ENCODE measurements at places on chromosomes 7 and 10.

- no peak for DNase-seq
These were observed 42.1 kb downstream of the GSDME start for GRCh38 chr7:24715171-24715570.

- DNase-seq = no peak
These were observed 23.0 kb upstream of the LRGUK start for GRCh38 chr7:134104166-134104565.

DNA sequence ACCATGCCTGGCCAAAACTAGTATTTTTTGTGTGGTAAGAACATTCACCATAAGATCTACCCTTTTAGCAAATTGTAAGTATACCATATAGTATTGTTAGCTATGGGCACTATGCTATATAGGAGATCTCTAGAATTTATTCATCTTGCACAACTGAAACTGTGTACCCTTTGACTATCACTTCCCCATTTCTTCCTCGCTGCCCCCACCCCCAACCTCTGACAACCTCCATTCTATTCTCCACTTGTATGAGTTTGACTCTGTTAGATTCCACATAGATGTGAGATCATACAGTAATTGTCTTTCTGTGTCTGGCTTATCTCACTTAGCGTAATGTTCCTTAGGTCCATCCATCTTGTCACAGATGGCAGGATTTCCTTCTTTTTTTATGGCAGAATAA is 3.6 kb downstream of the CASP7 start:
- DNase-seq = no peak

- DNase-seq = no peak
These were observed 36.2 kb upstream of the PITRM1 start for GRCh38 chr10:3208481-3209406.

DNA sequence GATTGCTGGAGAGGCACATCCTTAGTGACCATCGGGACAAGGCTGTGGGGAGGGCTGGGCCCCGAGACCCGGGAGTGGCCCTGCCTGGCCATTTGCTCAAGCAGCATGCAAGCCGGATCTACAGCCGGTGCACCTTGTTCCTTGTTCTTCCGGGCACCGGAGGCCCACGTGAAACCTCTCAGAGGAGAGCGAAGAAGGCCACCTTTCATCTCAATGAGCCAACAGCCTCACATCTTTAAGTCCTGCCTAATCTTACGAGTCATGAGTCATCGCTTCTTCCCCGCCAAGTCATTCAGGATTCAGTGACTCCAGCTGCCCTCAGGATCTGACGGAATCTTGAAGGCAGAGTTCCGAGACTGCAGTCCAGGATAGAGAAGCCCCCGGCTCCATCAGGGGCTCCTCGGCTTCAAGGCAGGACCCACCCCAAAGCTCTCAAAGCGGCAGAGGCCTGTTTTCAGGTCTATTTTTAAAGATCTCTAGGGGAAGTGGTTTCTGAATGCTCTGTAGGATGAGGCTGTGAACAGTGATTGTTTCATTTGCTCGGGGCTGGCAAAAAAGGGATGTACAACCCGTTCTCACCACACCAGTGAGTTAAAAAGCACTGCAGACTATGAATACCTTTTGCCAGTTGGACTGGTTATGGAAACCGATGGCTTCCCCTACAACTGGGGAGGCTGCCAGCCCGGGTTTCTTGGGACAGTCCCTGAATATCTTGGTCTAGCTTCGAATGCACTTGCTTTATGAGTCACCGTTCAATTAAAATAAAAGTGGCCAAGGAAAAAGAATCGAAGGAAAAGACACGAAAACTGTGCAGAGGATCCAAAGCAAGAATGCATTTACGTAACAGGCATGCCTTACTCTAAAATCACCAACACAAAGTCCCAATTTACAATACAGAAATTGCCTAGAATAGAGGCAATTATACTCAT is 57.2 kb upstream of the ECHDC3 start:
- DNase-seq = peak; percentile 16

- no peak for DNase-seq
These were observed 56.8 kb upstream of the YAE1 start for GRCh38 chr7:39509436-39509835.

DNA sequence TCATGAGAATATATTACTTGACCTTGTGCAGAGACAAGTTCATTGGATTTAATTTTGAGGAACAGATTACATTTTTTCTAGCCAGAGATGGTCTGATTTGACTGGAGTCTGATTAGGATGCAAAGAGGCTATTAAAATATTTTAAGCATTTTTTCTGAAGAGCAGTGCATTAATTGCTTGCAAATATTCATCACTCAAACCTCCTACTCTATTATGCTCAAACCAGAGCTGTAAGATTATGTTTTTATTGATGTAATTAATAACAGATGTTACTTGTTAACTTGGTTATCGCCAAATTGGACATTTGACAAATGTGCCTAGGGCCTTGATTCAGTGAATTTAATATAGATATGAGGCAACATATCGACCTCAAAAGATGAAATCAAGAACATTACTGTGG is 160.9 kb upstream of the SLC13A1 start:
- no peak for DNase-seq

DNA sequence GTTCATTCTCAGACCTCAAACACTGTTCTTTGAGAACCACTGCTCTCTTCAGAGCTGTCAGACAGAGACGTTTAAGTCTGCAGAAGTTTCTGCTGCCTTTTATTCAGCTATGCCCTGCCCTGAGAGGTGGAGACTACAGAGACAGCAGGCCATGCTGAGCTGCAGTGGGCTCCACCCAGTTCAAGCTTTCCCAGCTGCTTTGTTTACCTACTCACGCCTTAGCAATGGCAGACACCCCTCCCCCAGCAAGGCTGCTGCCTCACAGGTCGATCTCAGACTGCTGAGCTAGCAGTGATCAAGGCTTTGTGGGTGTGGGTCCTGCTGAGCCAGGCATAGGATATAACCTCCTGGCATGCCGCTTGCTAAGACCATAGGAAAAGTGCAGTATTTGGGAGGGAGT is 80.5 kb upstream of the CYP2C9 start:
- no peak for DNase-seq

DNA sequence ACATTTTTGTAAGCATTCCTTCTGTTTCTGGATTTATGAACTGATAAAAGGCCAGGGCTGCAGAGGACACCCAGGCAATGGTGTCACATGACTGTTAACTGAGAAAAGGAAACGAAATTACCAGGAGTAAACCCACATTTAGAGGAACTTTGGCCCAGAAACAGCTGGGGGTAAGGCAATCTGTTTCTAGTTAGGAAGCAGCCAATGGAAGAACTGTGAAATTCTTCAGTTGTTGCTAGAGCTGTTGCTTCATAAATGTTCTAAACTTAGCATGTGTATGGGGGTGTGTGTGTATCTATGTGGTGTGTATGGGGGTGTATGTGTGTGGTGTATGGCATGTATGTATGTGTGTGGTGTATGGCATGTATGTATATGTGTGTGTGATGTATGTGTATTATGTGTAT is 11.8 kb upstream of the PDCD4 start:
- peak; percentile 92 for DNase-seq

DNA sequence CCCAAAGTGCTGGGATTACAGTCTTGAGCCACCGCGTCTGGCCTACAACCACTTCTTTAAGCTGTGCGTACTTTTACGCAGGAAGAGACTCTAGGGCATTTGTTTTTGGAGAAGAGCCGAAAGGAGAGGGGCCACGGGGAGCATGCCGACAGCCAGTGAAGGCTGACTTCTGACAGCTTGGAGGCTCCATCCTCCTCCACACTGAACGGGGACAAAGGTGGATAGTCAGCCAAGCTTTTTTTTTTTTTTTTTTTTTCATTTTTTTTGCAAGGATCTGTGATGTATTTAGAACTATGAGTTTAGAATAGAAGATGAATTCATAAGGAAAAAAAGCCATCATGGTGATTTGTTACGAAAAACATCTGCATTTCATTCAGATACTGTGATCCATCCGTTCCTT is 221.7 kb downstream of the ARHGAP21 start:
- DNase-seq = no peak

DNA sequence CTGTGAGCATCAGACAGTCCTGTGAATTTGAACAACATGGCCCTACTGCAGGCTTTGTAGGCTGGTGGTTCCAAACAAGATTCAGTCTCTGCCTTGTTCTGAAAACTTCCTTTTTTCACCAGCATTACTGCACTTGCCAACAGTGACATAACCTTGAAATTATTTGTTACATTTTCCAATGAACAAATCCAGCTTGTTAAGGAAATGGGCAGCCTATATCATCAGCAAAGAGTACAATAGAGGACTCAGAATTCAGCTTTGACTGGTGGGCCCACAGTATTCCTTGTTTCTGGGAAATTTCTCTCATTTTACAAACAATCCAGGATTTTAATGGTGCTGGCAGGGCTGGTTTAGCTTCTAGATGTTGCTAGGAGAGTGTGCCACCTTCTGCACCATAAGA is 703.7 kb upstream of the FZD8 start:
- no peak for DNase-seq

GRCh38 chr7:152909683-152910544 is 150.4 kb downstream of the ACTR3B start:
- no peak for DNase-seq

- DNase-seq = no peak
These were observed 33.4 kb downstream of the INPP5A start for GRCh38 chr10:132570771-132571649.

GRCh38 chr10:8962249-8962648 is 907.8 kb downstream of the GATA3 start:
- DNase-seq = no peak

- no peak for DNase-seq
These were observed 20.5 kb downstream of the MYH16 start for GRCh38 chr7:99293167-99293566.

- no peak for DNase-seq
These were observed 111.1 kb downstream of the CPED1 start for GRCh38 chr7:121099572-121099971.

- DNase-seq = no peak
These were observed 154.0 kb downstream of the SGMS1 start for GRCh38 chr10:50469778-50470193.

DNA sequence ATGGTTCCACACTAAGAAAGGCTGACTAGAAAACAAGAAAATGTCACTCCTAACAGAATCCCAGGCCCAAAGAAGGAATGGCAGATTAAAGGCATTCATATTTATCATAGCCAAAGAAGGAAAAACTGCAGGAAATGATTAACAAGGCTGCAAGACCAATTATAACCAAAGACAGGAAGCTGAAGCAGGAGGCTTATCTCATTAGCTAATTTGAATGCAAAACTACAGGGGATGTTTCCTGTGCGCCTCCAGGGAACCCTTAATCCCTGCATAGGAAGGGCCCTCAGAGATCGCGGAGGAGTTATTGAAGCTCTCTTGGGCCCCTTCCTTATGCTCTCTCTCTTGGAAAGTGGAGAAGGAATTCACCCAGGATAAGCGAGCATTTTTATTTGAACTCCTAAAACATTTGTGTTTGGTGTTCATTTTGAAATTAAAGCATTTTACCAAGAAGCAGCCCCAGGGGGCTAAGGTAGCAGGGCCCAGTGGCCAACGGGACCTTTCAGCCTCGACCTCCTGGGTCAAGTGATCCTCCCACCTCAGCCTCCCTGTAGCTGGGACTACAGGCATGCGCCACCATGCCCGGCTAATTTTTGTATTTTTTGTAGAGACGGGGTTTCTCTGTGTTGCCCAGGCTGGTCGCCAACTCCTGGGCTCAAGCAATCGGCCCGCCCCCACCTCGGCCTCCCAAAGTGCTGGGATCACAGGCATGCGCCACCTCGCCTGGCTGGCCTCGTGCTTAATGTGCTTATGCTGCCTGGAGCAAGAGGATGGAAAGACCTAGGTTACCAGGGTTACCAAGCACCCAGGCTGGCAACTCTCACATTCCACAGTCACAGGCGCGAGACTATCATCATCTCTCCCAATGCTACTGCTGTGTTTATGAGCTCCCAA is 24.1 kb upstream of the PROSER2 start:
- DNase-seq = no peak

DNA sequence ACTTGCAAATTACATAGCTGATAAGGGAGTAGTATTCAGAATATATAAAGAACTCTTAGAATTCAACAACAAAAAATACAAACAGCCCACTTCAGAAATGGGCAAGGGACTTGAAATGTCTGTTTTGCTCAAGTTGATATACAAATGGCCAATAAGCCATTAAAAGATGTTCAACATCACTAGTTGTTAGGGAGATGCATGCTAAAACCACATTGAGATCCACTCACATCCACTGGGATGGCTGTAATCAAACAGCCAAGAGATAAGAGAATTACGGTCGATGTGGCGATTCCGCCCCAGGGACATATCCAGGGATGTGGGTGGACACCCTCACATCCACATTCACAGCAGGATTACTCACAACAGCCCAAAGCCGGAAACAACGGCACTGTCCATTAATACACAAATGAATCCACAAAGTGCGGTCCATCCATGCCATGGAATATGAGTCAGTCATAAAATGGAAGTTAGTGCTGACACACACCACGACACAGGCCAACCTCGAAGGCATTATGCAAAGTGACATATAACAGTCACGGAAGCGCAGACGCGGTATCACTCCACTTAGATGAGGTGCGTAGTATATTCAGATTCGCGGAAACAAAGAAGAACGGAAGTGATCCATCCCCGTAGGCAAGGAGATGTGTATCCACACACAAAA is 227.8 kb downstream of the DNAJB6 start:
- no peak for DNase-seq

DNA sequence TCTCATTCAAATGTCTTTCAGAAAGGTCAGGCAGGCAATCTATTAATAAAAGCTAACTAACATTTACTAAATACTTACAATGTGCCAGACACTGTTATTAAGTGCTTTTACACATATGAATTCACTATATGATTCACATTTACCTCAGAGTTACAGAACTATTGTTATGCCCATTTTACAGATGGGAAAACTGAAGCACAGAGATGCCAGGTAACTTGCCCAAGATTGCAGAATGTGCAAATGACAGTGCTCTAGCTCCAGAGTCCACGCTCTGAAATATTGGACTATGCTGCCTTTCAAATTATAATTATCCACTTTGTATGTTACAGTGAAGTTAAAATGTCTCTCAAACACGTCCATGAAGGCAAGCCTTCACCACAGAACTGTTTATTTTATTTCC is 22.0 kb downstream of the UPF2 start:
- DNase-seq = no peak

DNA sequence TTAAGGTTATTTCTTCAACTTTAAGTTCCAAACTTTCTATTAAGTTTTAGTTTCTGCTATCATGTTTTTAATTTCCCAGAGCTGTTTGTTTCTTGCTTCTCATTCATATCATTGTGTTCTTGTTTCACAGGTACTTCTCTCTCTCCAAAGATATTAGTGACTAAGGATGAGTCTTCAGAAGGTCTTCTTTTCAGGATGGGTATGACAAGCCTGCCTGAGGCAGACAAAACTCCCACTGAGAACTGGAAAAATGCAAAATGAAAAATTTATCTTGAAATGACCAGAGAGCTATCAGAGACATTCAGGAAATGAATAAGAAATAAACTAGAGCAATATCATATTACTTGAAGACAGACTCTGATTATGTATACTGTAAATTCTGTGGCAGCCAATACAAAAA is 110.8 kb upstream of the EGFR start:
- DNase-seq = no peak

GRCh38 chr10:92420546-92421275 is 129.7 kb downstream of the MARCHF5 start:
- no peak for DNase-seq
